Tongue (tissue), 3 donors: ENCODE measurements at places on chromosomes 6 and 20. TPM values are rescaled to one million over a fixed set of nuclear protein-coding genes. Genes with fewer than 3 reads are reported as not detected.

C20orf141 gene
- total RNA-seq, result not detected

PPIL6 gene
- total RNA-seq, result 10.9 TPM

C2 gene
- total RNA-seq, result 0.51 TPM

SLC4A11 gene
- total RNA-seq, result 0.62 TPM

TMC2 gene
- not detected for total RNA-seq

ZBTB12 gene
- 5.7 TPM for total RNA-seq

PMEPA1 gene
- 12.1 TPM for total RNA-seq

MARCKS gene
- total RNA-seq, result 127 TPM

TFAP2A gene
- 6.7 TPM for total RNA-seq

SRPK1 gene
- 28.1 TPM for total RNA-seq

TCF21 gene
- 0.31 TPM for total RNA-seq

HTR1E gene
- not detected for total RNA-seq

BCAS1 gene
- 2.4 TPM for total RNA-seq

SLC35D3 gene
- not detected for total RNA-seq

SMPD2 gene
- total RNA-seq, result 6.2 TPM

SGK2 gene
- 1.2 TPM for total RNA-seq

PKIB gene
- 7.1 TPM for total RNA-seq

PTCRA gene
- total RNA-seq, result 1.8 TPM

TOX2 gene
- total RNA-seq, result 0.51 TPM

SIRPG gene
- not detected for total RNA-seq

MROH8 gene
- total RNA-seq, result 10.5 TPM

WFDC10B gene
- total RNA-seq, result not detected

SMLR1 gene
- not detected for total RNA-seq

OR2J3 gene
- total RNA-seq, result not detected

PLEKHG1 gene
- 43.9 TPM for total RNA-seq

DZANK1 gene
- total RNA-seq, result 1.6 TPM

MDFI gene
- total RNA-seq, result 23.5 TPM

SLC52A3 gene
- total RNA-seq, result 0.82 TPM

CRIP3 gene
- 0.62 TPM for total RNA-seq

SPEF1 gene
- not detected for total RNA-seq

RALY gene
- total RNA-seq, result 66.8 TPM

SASH1 gene
- 91.9 TPM for total RNA-seq

NRM gene
- total RNA-seq, result 5.2 TPM

GINS1 gene
- 3.8 TPM for total RNA-seq

MOG gene
- total RNA-seq, result not detected

PROCR gene
- 15.3 TPM for total RNA-seq

PAK5 gene
- 0.10 TPM for total RNA-seq

RIPOR2 gene
- total RNA-seq, result 21.3 TPM

IL17A gene
- not detected for total RNA-seq

LPA gene
- 0.10 TPM for total RNA-seq

ZSCAN12 gene
- 11.8 TPM for total RNA-seq

ZFP57 gene
- total RNA-seq, result not detected

BANF2 gene
- not detected for total RNA-seq

MAP3K5 gene
- 10.2 TPM for total RNA-seq

ZKSCAN3 gene
- 9.8 TPM for total RNA-seq

GRM4 gene
- 0.51 TPM for total RNA-seq

FRK gene
- total RNA-seq, result 2.7 TPM

FKBP5 gene
- total RNA-seq, result 18.5 TPM

HRH3 gene
- total RNA-seq, result 0.62 TPM

NELFE gene
- total RNA-seq, result 79.7 TPM
